ENCODE measurements at places on chromosomes 5 and 9. TPM values are rescaled to one million over a fixed set of nuclear protein-coding genes. Genes with fewer than 3 reads are reported as not detected.

The NFIB gene
- not detected for total RNA-seq

The FOXI1 gene
- total RNA-seq: not detected

The POU5F2 gene
- 1.9 TPM for total RNA-seq

The MCC gene
- total RNA-seq: 12.1 TPM

The ZFR gene
- 65.4 TPM for total RNA-seq

The CENPH gene
- 6.1 TPM for total RNA-seq

The ADGRV1 gene
- 0.09 TPM for total RNA-seq

The DEPDC1B gene
- total RNA-seq: 0.19 TPM

The SLC28A3 gene
- total RNA-seq: not detected

The PTAR1 gene
- 79.8 TPM for total RNA-seq

The ADCY2 gene
- not detected for total RNA-seq

The OBP2B gene
- total RNA-seq: not detected

The NR2F1 gene
- not detected for total RNA-seq

- H3K36me3 ChIP-seq: no peaks in the 10 kb centered on the region
- no peaks in the 10 kb centered on the region for H3K27me3 ChIP-seq
- no peak for DNase-seq
- no peak overlapping the region for H3K27ac ChIP-seq
- H3K4me1 ChIP-seq: no peaks in the 10 kb centered on the region
- H3K4me3 ChIP-seq: no peak overlapping the region
These were observed 9.6 kb upstream of the IRGM start for GRCh38 chr5:150836703-150837102.

DNA sequence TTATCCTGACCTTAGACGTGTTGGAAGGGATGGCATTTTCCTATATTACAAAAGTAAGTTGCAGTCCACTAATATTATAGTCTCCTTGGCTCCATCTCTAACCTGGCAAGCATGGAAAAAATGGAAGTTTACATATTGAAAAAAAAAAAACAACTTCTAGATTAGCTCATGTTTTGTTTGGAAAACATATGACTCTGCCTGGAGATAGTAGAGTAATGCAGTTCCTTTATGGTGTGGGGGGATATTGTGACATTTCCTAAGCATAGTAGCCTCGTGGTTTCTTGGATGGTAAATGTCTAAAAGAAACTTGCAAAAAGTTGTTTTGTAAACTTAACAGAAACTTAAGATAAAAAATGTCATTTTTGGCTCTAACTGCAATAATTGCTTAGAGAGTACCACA is 244.4 kb upstream of the FBXL7 start:
- H3K36me3 ChIP-seq: no peaks in the 10 kb centered on the region
- no peaks in the 10 kb centered on the region for H3K4me1 ChIP-seq
- H3K27ac ChIP-seq: no peak overlapping the region
- DNase-seq: no peak
- H3K27me3 ChIP-seq: no peaks in the 10 kb centered on the region

DNA sequence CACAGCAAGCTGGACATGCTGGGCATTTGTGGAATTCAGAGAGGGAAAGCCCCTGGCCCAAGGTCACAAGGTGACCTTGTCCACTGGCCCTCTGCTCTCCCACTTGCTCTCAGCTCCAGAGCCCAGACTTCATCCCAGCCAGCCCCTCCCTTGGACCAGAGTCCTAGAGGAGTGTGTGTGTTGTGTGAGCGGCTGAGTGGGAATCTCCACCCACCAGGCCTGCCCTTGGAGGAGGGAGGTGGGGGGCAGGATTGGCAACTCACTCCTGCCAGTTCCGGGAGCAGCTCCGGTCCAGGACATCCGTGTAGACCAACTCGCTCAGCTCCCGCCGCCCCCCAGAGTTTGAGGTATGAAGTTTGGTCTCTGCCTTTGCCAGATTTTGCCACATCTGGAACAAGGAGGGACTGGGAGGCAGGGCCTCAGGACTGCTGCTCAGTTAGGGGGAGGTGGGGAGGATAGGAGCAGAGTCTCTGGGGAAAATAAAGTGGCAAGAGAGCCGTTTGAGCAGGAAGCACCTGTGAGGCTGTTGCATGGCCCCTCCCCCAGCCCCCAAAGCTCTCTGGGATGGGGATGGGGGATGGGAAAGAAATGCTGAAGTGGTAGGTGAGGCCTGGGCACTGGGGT is 1.4 kb downstream of the MZB1 start:
- no peaks in the 10 kb centered on the region for H3K36me3 ChIP-seq
- no peaks in the 10 kb centered on the region for H3K27me3 ChIP-seq
- H3K4me3 ChIP-seq: no peak overlapping the region
- H3K27ac ChIP-seq: no peak overlapping the region
- DNase-seq: no peak

DNA sequence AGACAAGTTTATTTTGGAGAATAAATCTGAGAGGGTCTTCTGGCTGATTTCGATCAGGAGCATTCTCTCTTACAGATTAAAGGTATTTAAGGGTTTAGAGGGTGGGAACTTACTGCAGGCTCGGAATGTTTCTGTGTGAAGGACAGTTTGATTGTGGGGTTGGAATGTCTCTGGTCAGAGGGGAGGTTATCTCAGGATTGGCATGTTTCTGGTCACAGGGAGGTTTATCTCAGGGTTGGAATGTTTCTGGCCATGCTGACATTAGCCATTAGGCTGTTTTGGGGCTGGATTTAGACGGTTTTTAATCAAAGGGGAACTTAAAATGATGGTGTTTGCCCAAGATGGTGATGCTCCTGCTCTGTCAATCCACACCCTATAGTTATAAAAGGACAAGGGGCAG is 95.2 kb downstream of the SLCO4C1 start:
- no peak overlapping the region for H3K27ac ChIP-seq
- no peak for DNase-seq
- no peak overlapping the region for H3K4me3 ChIP-seq

GRCh38 chr9:2303056-2303455 is 287.9 kb downstream of the SMARCA2 start:
- H3K4me3 ChIP-seq: no peak overlapping the region
- no peaks in the 10 kb centered on the region for H3K27me3 ChIP-seq
- no peak for DNase-seq
- H3K4me1 ChIP-seq: no peaks in the 10 kb centered on the region
- H3K36me3 ChIP-seq: no peaks in the 10 kb centered on the region

DNA sequence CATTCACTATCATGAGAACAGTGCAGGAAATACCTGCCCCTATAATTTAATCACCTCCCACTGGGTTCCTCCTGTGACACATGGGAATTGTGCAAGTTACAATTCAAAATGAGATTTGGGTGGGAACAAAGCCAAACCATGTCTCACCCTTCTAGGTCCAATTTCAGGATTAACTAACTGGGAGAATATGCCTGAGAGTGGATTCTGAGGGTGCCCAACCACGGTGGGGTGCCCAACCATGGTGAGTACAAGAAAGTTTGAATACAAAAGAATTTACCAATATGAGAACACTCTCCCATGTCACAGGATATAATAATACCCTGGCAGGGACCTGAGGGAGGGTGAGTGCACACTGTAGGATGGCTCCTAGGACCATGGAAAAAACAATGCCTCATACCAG is 17.2 kb upstream of the GDA start:
- H3K4me1 ChIP-seq: no peaks in the 10 kb centered on the region
- no peak overlapping the region for H3K4me3 ChIP-seq
- H3K27ac ChIP-seq: no peak overlapping the region
- DNase-seq: no peak

- DNase-seq: no peak
- peak overlapping the region; percentile 84 for H3K27ac ChIP-seq
- H3K4me3 ChIP-seq: peak overlapping the region; percentile 83
These were observed 772 bp upstream of the TARS1 start for GRCh38 chr5:33439905-33440481.

DNA sequence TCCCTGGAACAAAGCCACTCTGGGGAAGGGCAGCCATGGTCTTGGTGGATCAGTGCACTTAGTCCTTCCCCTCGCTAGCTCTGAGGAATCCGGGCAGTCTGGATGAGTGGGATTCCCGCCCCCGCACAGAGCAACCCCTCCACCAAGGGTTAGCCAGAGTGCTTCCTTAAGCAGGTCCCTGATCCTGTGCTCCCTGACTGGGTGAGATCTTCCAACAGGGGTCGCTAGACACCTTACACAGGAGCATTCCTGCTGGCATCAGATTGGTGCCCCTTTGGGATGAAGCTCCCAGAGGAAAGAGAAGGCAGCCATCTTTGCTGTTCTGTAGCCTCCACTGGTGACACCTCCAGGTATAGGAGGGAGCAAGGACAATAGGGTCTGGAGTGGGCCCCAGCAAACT is 228.8 kb downstream of the AP3B1 start:
- no peaks in the 10 kb centered on the region for H3K27me3 ChIP-seq
- no peak for DNase-seq
- H3K4me3 ChIP-seq: no peak overlapping the region
- no peaks in the 10 kb centered on the region for H3K4me1 ChIP-seq

DNA sequence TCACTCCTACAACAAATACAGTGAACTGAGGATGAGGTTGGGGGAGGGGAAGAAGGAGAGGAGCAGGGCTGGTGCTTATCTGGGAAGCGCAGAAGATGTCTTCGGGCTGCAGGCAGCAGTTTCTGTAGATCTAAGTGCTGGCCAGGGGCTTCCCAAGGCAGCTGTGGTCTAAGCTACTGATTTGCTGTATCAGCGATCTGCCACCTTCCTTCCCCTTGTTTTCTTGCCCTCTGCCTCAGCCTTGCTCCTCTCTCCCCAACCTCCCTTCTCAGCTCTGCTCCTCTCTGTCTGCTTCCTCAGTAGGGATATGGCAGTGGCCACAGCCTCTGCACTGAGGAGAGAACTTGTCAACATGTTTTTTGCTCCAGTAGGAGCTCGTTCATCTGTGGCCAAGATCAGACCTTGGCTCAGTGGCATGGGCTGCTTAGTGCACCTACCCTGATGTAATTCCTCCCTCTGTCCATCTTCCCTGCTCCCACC is 42.8 kb upstream of the IL6ST start:
- H3K36me3 ChIP-seq: no peaks in the 10 kb centered on the region
- H3K27me3 ChIP-seq: no peaks in the 10 kb centered on the region
- H3K4me3 ChIP-seq: no peak overlapping the region
- no peak overlapping the region for H3K27ac ChIP-seq
- DNase-seq: no peak

GRCh38 chr9:110048976-110049698 is 158.8 kb downstream of the C9orf152 start:
- peak overlapping the region; percentile 26 for H3K27ac ChIP-seq
- peak overlapping the region; percentile 73 for H3K4me3 ChIP-seq
- no peaks in the 10 kb centered on the region for H3K27me3 ChIP-seq
- H3K36me3 ChIP-seq: no peaks in the 10 kb centered on the region

GRCh38 chr9:126490871-126491567 is 122.7 kb upstream of the LMX1B start:
- no peaks in the 10 kb centered on the region for H3K27me3 ChIP-seq
- DNase-seq: peak; percentile 63
- H3K4me1 ChIP-seq: peaks cover 13% of the 10 kb centered on the region
- no peaks in the 10 kb centered on the region for H3K36me3 ChIP-seq

DNA sequence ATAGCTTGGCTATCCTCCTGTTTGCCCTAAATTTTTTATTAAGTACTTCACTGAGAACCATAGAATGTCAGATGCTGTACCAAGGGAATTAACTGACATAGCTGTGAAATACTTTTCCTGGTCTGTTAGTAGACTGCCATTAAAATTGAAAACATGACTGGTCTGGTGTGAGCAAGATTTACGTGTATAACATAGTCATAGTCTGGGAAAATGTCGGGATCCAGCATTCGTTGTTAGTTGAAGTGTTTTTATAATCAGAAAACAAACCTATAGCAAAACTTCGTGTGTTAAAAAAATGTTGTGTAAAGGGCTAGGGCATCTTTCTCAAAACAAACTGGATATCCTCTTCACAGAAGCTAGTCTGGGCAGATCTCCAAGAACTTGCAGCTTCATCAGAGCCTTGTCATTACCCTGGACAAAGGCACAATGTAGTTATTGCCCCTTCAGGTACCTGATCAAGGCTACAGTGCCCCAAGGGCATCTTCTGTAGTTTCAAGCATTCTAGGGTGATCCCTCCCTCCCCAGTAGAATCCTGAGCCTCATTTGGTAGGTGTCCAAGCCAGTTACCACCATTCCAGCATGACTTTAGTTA is 454.2 kb upstream of the SGCD start:
- DNase-seq: no peak
- H3K27ac ChIP-seq: no peak overlapping the region
- no peaks in the 10 kb centered on the region for H3K27me3 ChIP-seq
- H3K36me3 ChIP-seq: no peaks in the 10 kb centered on the region
- no peaks in the 10 kb centered on the region for H3K4me1 ChIP-seq
- H3K4me3 ChIP-seq: no peak overlapping the region

GRCh38 chr9:5043381-5043780 is 58.3 kb downstream of the JAK2 start:
- H3K27me3 ChIP-seq: no peaks in the 10 kb centered on the region
- no peak for DNase-seq
- no peaks in the 10 kb centered on the region for H3K4me1 ChIP-seq
- peaks cover 6% of the 10 kb centered on the region for H3K36me3 ChIP-seq
- no peak overlapping the region for H3K27ac ChIP-seq
- H3K4me3 ChIP-seq: no peak overlapping the region

DNA sequence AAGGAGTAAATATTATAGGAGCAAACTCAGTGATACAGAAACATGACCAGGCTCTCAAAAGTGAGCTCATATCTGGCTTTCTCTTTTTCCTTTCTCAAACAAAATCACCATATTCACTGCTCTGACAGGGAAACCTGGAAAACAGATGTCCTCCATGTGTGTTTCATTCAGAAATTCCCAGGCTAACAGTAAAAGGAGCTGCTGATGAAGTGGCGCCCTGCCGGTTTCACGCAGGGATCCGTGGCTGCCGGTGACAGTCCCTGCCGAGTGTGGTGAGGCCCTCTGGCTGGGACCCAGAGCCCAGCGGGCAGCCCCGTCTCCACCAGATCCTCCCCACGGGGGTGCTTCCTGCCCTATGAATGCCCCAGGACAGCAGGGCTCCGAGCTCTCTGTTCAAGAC is 208.1 kb downstream of the GNA14 start:
- no peaks in the 10 kb centered on the region for H3K36me3 ChIP-seq
- no peaks in the 10 kb centered on the region for H3K4me1 ChIP-seq
- no peak overlapping the region for H3K4me3 ChIP-seq
- no peak overlapping the region for H3K27ac ChIP-seq
- no peak for DNase-seq

DNA sequence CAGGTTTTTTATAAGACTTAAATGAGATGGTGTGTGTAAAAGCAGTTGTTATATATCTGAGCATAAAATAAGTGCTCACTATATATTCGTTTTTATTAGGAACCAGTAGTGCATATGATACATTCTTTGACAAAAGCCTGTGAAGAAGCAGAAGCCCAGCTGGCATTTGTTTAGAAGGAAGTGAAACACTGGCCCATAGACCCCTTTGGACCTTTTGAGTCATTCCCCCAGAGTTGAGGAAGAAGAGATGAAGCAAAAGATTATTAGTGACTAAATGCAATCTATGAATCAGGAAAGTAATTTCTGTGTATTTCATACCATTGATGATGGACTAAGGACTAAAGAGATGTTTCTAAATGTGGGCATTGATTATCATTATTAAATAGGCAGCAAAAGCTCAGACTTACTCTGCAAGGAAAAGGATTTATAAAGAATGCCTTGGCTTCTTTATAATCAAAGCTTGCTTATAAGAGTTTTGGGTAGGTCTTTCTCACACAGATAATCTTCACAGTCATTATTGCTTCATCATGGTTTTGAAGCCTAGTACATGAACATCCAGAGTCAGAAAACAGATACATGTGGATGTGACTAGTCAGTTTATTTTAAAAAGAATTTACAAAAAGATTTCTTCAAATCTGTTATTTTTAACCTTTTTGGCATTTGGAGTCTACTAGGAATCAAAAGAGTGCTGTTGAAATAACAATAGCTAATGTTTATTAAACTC is 16.9 kb upstream of the FER start:
- peaks cover 8% of the 10 kb centered on the region for H3K4me1 ChIP-seq
- no peaks in the 10 kb centered on the region for H3K27me3 ChIP-seq
- H3K4me3 ChIP-seq: no peak overlapping the region

GRCh38 chr9:87089929-87090328 is 142.6 kb upstream of the GAS1 start:
- no peak overlapping the region for H3K27ac ChIP-seq
- no peak for DNase-seq
- H3K36me3 ChIP-seq: no peaks in the 10 kb centered on the region
- no peaks in the 10 kb centered on the region for H3K27me3 ChIP-seq
- no peak overlapping the region for H3K4me3 ChIP-seq

Data from CD4-positive, alpha-beta memory T cell (primary cell).